HAP-1 (cell line): ENCODE measurements at places on chromosomes 1 and 21.

GRCh38 chr1:16351456-16351993 lies 755 bp downstream of the FBXO42 start:
- DNase-seq: peak; percentile 35

GRCh38 chr1:171653796-171654195 lies 1.3 kb upstream of the MYOC start:
- no peak for DNase-seq

DNA sequence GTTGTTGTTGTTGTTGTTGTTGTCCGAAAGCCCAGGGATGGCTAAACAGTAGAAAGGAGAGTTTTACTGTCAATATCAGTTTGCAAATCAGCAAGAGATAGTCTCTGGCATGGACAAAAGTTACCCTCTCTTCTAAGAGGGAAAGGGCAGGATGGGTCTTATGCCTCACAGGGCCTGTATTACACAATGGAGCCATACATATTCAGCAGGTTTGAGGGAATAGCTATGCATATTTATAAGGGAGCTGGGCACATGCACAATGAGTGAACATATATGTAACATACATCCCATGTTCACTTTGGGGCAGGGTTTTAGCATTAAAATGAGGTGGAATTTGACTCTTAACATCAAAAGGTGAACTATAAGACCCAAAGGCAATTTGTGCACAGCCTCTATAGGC lies 84.4 kb upstream of the PGBD5 start:
- DNase-seq: no peak

GRCh38 chr1:10084045-10084444 lies 51.3 kb downstream of the UBE4B start:
- DNase-seq: no peak

DNA sequence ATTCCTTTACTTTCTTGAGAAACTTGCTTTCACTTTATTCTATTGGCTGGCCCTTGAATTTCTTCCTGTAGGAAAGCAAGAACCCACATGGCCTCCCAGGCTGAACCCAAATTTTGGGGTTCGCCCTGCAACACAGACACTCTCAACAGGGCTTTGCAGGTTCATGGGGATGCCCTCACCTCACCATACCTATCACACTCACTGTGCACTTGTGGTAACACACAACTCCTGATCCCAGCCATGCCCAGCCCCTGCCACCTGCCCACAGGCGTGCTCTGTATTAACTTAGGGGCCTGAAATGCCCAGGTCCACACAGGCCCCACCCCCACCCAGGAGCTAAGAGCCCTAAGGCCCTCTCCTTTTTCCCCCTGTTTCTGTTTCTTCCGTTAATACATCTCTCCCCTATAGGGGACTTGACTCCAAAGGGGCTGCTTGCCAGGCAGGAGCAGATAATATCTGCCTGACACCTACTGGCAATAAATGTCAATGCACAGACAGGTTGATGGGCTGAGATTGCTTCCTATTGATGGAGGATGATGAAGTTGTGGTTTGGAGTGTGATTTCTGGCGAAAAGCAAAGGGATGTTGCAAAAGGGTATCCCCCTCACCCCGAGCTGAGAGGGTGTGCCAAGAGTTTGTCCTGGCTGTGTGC lies 171.5 kb downstream of the AJAP1 start:
- DNase-seq: no peak

DNA sequence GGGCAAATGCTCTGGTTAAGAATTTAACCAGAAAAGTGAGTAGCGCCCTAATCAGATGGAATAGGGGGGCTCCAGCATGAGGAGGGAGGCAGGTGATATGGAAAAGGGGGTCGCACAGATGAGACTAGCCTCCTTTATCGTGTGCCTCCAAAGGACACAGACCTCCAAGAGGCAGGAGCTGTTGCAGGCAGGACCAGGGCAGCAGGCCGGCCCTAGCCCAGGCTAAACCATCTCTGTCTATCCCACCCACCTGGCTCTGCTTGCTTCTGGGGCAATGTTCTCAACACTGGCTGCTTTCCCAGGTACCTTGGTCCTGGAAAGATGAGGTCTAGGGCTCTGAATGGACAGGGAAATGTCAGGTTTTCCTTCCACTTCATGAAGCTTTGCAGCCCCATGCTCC lies 36.3 kb downstream of the C2CD2 start:
- no peak for DNase-seq

DNA sequence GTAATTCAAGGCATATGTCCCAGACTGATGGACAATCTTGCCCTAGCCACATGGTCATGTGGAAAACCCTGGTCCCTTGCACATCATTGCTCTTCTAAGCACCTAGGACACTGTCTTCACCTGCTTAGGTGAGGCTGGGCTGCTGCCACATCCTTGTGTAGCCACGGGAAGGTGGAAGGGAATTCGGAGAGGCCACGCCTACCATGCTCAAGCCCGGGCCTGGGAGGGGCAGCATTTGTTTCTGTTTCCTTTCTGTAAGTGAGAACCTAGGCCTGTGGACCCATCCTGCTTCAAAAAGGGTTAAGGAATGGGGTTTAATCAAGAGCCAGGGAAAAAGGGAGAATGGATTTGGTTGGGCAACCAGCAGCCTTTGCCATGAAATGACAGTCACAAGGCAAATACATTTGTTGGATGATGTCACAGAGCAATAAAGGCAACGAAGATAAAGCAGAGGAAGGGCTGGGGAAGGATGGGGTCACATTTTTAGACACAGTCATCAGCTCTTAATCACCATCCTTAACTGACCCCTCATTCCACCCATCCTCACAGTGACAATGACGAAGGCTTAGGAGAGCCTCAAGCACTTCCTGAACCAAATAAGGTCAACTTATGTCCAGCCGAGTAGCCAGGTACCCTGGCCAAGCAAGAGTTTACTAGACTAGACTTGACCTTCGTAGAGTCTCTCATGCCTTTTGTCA lies 10.1 kb upstream of the LRRC38 start:
- no peak for DNase-seq

DNA sequence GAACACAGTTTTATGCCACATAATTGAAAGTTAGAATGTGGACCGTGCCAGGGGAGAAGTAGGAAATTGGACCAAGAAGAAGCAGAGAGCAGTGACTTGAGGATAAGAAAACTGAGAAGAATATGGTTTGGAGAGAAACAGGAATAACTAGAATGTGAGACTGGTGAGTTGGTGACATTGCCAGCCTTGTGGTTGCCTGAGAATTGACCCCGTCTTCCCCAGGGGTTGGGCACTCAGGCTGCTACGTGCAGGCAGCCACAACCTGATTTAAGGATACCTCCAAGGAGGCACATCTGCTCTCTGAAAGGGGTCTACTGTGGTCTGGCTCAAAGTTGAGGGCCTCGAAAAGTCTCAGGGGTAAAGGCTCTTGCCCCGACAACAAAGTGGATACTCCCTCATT lies 112.1 kb upstream of the ARTN start:
- no peak for DNase-seq

- DNase-seq: no peak
Measured at GRCh38 chr1:117416546-117417125, 49.4 kb downstream of the MAN1A2 start.
